ENCODE measurements at places on chromosomes 12 and 14.
A peak's percentile ranks its signal among the peaks of the same experiment; 100 is the strongest.

- no peak for DNase-seq
These were observed 223.7 kb downstream of the PELI2 start for GRCh38 chr14:56341766-56342493.

GRCh38 chr12:62613081-62613480 lies 146.5 kb downstream of the MON2 start:
- no peak for DNase-seq

- DNase-seq: no peak
These were observed 116.3 kb downstream of the TSPAN8 start for GRCh38 chr12:71041476-71041875.

DNA sequence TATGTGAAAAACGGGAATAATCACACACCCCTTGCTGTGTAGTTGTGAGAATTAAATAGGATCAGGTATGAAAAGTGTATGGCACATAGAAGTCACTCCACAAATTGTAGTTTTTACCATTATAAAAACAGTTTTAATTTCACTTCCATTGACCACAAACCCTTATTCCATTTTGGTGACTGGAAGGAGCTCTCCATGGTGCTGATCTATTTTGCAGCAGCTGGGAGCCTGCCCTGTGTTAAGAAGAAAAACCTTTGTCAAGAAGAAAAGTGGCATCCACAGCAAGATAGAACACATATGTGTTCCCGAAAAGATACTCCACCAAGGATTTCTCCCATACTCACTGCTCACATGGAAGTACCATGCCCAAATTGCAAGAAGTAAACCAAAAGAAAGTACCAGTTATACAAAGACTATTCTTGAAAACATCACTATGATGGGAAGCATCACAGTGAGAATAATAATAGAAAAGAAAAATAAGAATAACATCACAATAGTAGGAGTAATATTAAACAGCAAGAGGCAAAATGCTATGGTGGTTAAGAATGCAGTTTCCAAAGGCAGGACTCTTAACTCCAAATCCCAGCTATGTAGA lies 58.7 kb downstream of the TUNAR start:
- DNase-seq: no peak

DNA sequence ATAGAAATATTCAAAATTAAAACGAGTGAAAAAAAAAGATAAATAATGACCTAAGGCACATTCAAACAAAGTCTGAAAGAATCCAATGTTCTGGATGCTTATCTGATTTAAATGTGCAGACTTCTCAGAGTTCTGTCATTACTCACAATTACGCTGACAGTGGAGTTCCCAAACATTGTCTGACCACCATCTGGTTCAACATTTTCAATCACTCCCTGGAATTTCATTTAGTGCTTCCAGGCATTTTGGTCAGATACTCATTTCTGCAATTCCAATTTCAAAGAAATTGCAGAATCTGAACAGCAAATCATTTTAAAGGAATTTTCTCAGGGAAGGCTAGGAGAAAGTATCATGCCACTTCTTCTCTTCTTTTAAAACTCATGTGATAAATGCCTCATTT lies 398.2 kb upstream of the PDE3A start:
- no peak for DNase-seq

- no peak for DNase-seq
These were observed 557.3 kb downstream of the TMTC2 start for GRCh38 chr12:83244001-83244400.

- no peak for DNase-seq
These were observed 512 bp downstream of the PDE1B start for GRCh38 chr12:54549774-54550451.

DNA sequence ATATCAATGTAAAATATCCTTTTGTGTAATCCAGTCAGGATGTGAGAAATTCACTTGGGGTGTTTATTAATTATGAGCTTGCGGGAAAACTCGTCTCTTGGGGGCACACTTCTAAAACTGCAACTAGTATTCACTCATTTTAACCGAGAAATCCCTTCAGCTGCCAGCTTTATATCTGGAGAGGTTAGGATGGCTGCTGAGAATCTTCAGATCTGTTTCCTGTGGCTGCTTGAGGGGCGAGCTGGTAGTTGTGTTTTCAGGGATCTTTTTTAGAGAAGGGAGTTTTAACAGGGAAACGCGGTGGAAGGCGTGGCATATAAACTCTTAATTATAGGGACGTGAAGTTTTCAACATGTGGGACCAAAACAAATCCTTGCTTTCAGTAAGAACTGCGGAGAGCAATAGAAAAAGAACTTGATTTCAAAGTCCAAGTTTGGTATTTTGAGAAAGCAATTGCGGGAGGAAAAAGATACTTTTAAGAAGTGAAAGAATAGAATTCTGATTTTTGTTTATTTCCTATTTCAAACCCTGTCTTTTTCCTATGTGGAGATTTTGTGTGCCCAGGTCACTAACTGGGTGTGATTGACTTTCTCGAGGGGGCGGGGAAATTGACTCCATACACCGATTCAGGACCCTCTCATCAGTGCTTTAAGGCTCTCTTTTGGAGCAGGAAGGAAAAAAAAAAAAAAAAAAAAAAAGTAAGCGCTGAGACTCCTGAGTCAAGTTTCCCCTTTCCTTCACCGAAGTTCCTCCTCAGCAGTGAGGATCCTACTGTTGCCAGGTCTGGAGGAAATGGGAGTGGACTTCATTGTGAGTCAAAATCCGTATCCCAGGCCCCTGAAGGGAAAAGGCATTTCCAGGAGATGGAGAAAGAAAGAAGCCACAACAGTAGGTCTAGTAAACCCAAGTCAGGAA lies 1.1 kb downstream of the PPFIBP1 start:
- no peak for DNase-seq

- DNase-seq: no peak
These were observed 19.2 kb downstream of the PELI2 start for GRCh38 chr14:56137453-56137807.

- peak; percentile 18 for DNase-seq
These were observed 923 bp downstream of the STAT2 start for GRCh38 chr12:56358836-56359532.

GRCh38 chr14:89417465-89418225 lies 612 bp upstream of the FOXN3 start:
- no peak for DNase-seq

- no peak for DNase-seq
These were observed 43.0 kb downstream of the SPRING1 start for GRCh38 chr12:116694653-116695463.

DNA sequence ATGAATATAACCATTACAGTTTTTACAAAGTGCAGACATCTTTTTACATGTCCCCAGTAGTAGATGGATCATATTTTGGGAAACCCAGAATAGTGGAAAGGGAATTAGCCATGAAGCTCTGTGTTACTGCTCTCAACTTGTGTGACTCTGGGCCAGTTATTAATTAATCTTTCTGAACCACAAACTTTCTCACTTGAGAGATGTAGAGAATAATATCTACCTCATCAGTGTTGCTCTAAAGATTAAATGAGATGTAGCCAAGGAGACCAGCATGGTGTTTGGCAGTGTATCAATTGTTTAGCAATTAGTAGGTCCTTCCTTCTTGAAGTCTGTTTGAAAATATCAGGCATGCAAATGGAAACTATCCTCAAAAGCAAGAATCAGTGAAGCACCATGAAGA lies 169.2 kb downstream of the TMTC2 start:
- no peak for DNase-seq

DNA sequence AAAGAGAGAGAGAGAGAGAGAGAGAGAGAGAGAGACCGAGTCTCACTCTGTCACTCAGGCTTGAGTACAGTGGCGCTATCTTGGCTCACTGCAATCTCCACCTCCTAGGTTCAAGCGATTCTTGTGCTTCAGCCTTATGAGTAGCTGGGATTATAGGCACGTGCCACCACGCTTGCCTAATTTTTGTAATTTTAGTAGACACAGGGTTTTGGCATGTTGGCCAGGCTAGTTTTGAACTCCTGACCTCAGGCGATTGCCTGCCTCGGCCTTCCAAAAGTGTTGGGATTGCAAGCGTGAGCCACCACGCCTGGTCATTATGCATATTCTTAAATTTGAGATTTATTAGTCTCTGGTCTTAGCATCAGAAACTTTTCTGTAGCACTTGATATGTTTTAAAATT lies 317.9 kb upstream of the ATP2B1 start:
- DNase-seq: no peak

GRCh38 chr14:63713764-63714163 lies 14.1 kb downstream of the SGPP1 start:
- DNase-seq: no peak

- no peak for DNase-seq
These were observed 55.7 kb downstream of the TRIM9 start for GRCh38 chr14:51039252-51039651.

DNA sequence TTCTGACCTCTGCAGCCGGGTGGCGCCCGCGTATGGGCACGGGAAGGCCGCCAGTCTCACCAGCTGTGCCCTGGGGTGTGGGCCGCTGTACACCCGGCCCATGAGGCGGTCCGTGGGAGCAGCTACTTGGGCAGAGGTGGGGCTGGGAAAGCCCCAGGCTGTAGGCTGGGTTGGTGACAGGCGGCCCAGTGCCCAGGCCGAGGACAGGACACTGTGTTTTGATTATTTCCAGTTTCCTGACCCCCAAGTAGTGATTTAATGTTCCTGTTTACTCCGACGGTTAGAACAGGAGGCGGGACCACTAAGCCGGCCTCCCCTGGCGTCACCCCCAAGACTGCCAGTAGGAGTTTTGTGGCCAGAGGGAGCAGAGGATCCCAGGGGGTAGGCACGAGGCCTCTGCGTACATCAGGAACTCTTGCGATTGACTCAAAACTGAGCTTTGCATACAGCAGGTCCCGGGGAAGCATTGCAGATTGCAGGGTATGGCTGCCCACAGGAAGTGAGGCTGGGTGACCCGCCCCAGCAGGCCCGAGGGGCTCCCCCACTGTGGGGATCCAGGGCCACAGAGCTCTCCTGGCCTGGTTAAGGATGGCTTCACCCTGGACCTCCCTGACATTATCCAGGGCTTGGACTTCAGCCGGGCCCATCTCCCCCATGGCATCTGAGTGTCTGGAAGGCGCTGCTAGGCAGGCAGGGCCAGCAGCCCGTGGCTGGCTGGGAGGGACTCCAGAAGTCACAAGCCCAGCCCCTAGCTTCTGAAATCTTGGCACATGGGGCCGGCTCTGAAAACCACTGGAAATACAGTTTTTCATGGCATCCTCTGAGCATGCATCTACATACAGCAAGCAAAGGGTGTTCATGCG lies 42.5 kb upstream of the DIO3 start:
- DNase-seq: no peak

DNA sequence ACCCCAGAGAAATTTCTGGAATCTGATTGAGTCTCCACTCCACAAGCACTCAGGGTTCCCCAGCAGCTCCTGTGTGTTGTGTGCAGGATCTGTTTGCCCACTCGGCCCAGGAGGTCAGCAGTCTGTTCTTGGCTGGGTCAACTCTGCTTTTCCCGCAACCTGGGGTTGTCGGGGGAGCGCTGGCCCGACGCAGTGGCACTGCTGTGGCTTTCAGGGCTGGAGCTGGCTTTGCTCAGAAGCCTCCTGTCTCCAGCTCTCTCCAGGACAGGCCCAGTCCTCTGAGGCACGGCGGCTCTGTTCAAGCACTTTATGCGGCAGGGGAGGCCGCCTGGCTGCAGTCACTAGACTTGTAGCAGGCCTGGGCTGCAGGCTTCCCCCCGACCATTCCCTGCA lies 23.7 kb downstream of the P2RX4 start:
- DNase-seq: no peak

- no peak for DNase-seq
These were observed 13.0 kb upstream of the CDC42BPB start for GRCh38 chr14:103070263-103070885.

GRCh38 chr14:23442721-23443356 lies 7.4 kb upstream of the MYH7 start:
- no peak for DNase-seq

DNA sequence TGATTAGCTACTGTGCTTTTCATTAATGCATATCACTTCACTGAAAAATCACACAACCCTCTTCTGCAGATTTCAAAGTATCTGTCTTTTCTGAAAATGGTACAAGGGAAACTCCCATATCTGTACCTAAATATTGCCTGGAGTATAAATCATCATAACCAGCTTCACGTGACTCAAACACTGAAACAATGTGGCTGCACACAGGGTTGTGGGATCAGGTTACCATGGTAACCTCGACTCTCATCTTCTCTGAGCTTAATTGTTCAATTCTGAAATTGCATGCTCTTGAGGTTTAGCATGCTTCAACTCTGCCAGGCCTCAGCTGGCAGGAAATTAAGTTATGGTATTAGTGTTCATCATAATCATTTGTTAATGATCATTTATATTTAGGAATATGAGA lies 77.5 kb upstream of the CPSF6 start:
- no peak for DNase-seq

DNA sequence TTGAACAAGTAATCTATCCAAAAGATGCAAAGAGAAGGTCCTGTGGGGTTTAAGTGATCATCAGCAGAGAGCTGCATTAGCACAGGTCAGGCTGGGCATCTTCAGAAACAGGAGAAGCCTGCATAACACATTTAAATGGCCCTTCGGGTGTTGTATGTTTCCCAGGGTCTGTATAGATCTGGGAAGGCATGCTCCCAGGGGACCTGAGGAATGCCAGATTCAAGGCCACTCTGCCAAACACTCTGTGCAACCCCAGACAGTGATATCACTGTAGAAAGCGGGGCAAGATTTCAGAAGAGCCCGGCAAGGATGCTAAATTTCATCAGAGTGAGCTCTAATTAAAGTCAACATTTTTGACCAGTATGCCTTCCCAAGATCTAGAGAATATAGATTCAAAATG lies 92.9 kb downstream of the ARMH4 start:
- no peak for DNase-seq

- no peak for DNase-seq
These were observed 3.2 kb downstream of the KCNJ8 start for GRCh38 chr12:21771311-21771710.

DNA sequence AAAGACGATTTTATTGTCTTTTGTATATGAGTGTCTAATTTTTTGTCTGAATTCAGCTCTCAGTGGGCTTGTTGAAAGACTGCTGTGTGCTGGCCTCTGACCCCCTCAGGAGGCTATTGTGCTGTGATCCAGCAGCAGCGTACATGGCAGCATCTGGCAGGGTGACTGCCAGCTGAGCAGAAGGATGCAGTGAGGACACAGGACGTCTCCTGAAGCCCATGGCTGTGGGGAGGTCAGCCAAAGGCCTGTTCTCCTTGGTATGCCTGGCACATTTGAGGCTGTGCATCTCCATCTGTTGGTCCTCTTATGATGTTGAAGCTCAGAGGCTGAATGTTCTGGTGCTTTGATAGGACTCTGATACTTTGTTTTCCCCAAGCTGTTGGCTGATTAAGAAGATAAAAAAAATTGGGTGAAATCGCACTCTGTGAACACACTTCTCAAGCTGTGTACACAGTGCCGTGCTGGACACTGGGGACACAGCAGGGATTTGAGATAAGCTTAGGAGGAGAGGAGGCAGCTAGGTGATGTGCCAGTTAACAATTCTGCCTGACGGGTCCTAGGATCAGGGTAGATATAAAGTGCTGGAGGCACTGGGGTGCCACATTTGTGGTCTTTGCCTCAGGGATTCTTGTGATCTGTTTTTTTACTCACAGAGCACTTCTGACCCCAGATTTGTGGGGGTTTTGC lies 37.5 kb downstream of the EID3 start:
- no peak for DNase-seq

DNA sequence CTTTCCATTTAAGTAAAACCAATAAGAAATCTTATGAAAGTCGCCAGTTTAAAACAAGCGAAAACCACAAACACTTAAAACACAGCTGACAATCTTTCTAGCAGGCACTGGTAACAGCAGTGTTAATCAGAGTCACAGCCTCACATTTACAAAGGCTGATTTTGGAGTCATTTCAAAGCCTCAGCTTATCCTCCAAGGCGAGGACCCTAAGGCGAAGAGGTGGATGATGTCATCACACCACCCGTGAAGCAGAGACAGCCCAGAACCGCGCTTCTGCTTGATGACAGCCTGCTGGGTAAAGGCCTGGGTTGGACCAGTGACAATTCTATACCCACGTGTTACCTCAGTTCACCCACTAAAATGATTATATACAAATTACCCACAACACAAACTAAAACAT lies 10.1 kb downstream of the GOLGA3 start:
- no peak for DNase-seq
